ENCODE measurements at places on chromosomes 16 and 17.

- no peak for DNase-seq
These were observed 109.8 kb upstream of the FAM20A start for GRCh38 chr17:68710976-68711375.

- no peak for DNase-seq
These were observed 637 bp downstream of the RPL23A start for GRCh38 chr17:28720247-28720996.

DNA sequence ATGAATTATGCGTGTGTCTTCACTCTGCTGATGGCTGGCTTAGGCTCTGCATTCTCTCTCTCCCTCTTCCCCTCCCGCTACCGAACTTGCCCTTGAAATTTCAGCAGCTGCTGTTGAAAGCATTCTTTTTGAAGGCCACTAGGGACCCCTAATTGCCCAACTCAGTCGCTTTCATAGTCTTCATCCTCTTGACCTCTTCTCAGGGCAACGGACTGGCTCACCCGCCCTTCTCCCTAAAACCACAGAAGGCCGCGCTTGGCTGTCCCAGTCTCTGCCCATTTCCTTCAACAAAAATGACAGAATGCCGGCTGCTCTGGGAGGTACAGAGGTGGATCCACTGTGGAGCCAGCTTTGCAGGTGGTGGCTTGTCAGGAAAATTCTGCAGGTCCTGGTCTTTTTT is 21.0 kb upstream of the FMNL1 start:
- DNase-seq: no peak

GRCh38 chr17:37191219-37191618 is 184.6 kb upstream of the C17orf78 start:
- no peak for DNase-seq

DNA sequence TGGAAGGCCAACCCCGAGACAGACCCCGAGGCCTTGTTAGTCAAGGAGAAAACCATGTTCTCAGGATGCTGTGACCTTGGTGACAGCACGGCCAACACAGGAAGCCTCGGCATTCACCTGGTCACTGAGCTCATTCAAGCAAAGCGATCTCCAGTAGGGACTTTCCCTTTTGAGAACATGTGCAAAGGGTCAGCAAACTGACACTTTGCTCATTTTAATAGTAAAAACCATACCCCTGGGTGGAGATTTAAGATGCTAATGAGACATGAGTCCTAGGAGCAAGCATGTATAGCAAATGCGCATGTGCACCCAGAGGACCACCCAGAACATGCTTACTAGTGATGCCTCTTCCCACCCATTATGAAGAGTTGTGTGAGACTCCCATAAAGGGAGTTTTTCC is 5.7 kb upstream of the SULT1A2 start:
- DNase-seq: no peak

- no peak for DNase-seq
These were observed 8.3 kb downstream of the AXIN2 start for GRCh38 chr17:65553009-65553645.

DNA sequence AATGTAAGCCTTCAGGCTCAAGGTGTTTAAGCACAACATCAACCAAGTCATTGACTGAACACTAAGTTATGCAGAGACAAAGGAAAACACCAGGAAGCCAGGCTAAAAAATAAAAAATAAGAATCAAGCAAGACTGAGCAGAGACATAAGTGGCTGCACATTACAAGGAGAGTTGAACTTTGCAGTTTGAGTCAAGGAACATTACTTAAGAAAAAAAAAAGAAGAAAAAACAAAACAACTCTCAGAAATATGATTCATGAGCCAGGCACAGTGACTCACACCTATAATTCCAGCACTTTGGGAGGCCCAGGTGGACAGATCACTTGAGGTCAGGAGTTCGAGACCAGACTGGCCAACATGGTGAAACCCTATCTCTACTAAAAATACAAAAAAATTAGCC is 168.1 kb downstream of the C16orf95 start:
- no peak for DNase-seq

DNA sequence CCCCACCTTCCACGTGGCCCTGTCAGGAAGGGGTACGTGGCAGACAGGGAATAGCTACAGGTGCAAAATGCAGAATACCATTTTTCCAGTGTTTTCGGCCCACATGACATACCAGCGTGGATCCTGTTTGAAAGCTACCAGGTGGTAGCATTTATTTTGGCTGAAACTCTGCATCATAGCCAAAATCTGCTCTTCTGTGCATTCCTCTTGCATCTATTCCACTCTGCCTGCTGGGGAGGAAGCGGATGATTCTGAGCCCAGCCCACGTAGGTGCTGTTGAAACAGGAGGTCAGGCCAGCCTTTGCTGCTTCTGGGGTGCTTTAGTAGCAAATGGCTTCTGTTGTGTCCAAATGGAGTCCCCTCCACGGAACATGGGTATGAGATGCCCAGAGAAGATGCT is 670.9 kb upstream of the EEF2KMT start:
- DNase-seq: no peak

Data from activated CD4-positive, alpha-beta T cell treated with anti-CD3 and anti-CD28 coated beads for 24 hours (primary cell).